ENCODE measurements at places on chromosomes 12 and 14.

DNA sequence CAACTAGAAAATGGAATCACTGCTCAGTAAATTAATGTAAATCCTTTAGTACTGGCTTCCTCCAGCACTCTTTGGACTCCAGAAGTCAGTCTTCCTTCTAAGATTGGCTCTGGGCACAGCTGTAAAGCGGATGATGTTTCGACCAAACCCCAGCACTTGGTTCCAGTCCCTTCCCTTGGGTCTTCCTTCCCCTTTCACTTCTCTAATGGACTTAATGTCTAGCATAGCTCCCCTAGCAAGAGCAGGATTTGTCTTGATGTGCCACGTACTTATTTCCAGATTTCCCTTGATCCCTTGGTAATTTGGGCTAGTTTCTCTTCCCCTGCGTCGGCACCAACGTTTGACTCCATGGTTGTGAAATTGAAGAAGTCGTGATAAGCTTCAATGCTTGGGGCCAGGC lies 28.3 kb downstream of the C12orf75 start:
- no peak for DNase-seq

DNA sequence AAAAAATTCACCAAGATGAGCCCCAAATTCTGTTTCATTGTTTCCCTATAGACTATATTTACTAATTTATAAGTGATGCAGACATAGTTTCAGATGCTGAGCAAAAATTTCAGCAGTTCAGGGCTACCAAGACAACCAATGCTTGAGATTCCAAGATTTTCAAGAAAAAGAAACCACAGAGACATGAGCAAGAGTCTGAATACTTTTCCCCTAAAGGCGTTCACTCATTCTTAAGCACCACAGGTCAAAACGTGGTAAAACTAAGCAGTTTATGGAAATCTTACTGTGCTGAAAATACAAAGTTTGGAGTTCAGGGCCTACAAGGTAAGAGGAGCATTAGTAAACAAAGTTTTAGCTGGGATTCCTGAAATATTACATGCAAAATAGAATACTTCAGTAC lies 221.2 kb downstream of the KCNH5 start:
- no peak for DNase-seq

DNA sequence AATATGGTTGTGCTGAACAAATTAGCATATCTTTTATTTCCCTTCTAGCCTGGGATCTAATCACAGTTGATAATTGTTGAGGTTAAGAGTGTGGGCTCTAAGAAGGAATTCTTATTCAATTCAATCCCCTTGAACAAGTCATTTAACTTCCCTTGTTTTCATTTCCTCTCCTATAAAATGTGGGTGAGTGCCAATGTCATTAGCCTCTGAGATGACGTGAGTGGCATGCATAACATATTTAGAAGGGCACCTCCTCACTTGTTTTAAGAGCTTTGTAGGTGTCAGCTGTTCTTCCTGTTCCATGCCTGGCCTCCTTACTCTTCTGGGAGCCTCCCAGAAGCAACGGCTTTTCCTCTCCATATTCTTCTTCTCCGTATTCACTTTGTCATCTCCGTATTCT lies 155.4 kb upstream of the NEDD1 start:
- DNase-seq: no peak

- DNase-seq: no peak
Measured at GRCh38 chr12:14968478-14968877, 4.4 kb upstream of the PDE6H start.

GRCh38 chr14:53956427-53957201 lies at the start of gene BMP4:
Gene BMP4 (minus strand): TSS chr14:53956825. CDS start chr14:53952222, 4,603 bp downstream.
- no peak for DNase-seq

All from activated naive CD4-positive, alpha-beta T cell treated with anti-CD3 and anti-CD28 coated beads, Interleukin-2, amount 50 U/mL, for 16 hours (primary cell).